Activated gamma-delta T cell treated with anti-CD3 and anti-CD28 coated beads, Interleukin-2, amount 50 U/mL, for 16 hours (primary cell): ENCODE measurements at places on chromosomes 11 and 22.

DNA sequence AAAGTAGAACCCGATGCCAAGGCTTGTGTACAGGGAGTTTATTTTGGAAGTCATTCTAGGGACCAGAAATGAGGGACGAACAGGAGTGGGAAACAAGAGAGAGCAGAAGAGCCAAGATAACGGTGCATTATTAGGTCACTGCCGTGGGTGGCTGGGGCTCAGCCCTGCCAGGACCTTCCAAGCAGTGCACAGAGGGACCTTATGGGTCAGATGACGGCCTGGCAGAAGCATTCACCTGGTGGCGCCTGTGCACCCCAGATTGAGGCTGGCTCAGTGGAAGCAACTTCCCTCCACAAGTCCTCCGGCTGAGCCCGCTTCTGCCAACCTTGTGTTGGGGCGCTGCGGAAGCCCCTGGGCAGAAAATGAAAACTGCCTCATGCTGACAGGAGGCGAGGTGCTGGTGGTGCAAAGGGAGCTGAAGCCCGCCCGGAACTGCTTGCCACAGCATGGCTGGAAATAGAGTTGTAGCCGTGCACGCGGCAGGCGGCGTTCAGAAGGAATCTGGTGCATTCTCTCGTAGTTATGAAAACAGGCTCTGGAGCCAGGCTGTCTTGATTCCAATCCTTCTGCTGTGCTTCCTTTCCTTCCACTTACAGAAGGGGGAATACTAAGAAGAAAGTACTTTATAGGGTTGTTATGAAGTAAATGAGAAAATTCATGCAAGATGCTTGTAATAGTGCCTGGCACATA is 22.2 kb upstream of the TP53I11 start:
- DNase-seq = no peak

GRCh38 chr11:86637988-86638387 is 34.4 kb downstream of the ME3 start:
- no peak for DNase-seq

DNA sequence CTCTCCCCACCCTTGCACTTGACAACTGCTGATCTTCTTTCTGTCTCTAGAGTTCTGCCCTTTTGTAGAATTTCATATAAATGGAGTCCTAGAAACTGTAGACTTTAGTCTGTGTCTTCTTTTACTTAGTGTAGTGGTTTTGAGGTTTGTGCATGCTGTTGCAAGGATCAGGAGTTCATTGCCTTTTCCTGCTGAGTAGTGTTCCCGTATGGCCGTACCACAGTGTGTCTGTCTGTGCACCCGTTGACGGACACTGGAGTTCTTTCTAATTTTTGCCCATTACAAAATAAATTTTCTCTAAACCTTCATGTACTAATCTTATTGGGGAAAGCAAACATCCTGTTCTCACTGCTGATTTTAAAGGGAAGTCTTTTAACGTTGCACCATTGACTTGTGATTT is 138.1 kb downstream of the TBC1D22A start:
- no peak for DNase-seq

GRCh38 chr11:69825941-69826340 is 6.7 kb upstream of the FGF3 start:
- DNase-seq = no peak

DNA sequence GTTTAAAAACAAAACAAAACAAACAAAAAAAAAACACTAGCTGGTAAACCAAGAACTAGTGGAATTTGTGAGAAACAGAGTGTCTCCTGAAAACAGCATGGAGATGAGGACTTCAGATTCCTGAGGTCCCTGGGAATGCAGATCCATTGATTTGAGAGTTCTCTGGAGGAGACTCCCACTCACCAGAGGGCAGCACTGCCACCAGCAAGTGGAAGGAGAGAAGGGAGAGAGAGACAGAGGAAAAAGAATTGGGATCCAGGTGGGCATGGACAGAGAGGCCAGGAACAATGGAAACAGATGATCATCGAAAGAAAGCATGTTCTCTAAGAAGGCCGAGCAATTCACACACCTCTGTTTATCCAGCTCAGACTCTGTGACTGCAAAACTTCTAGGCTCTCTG is 31.8 kb downstream of the ETS1 start:
- no peak for DNase-seq

DNA sequence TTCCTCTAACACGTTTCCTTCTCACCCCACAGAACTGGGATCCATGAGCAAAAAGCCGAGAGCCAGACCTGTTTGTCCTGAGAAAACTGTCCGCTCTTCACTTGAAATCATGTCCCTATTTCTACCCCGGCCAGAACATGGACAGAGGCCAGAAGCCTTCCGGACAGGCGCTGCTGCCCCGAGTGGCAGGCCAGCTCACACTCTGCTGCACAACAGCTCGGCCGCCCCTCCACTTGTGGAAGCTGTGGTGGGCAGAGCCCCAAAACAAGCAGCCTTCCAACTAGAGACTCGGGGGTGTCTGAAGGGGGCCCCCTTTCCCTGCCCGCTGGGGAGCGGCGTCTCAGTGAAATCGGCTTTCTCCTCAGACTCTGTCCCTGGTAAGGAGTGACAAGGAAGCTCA is 24.0 kb downstream of the CD5 start:
- no peak for DNase-seq

- DNase-seq = no peak
Measured at GRCh38 chr11:119974051-119974450, 163.9 kb downstream of the TRIM29 start.

DNA sequence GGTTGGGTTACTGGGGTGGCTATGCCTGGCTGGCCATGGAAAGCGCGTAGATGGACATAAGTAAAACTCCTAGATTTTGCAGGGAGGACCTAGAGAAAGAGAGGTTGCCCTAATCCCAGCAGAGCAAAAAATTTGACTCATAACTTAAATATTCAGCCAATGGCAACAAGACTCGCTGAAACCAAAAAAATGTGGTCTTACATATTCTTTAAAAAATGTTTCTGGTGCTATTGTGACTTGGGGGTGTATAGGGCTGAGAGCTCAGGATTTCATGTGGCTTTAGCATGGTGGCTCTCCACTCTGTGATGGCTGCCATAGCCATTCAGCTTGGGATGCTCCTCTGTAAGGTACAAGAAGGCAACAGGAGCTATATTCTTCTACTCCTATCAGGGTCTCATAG is 27.2 kb upstream of the PDGFD start:
- no peak for DNase-seq

DNA sequence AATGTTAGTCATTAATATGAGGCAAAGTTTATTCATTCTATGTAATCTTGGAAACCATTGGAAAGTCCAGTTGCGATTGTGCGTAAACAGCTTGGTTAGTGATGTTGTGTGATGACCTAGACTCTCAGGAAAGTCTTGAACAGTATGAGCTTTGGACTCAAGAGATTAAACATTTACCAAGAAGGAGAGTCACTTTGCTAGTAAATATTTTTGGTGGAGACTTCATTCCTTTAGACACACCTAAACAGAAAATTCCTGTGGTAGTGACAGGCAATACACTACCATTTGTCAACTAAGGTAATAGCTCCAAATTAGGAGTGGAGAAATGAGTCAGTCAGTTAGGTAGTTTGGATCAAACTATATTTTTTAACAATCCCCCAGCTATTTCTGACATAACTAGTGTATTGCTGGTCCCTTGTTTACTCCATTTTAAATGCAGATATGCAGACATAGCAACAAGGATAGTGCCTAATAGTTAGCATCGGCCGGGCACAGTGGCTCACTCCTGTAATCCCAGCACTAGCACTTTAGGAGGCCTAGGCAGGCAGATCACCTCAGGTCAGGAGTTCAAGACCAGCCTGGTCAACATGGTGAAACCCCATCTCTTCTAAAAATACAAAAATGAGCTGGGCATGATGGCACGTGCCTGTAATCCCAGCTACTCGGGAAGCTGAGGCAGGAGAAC is 89.3 kb downstream of the ARHGAP42 start:
- DNase-seq = no peak

DNA sequence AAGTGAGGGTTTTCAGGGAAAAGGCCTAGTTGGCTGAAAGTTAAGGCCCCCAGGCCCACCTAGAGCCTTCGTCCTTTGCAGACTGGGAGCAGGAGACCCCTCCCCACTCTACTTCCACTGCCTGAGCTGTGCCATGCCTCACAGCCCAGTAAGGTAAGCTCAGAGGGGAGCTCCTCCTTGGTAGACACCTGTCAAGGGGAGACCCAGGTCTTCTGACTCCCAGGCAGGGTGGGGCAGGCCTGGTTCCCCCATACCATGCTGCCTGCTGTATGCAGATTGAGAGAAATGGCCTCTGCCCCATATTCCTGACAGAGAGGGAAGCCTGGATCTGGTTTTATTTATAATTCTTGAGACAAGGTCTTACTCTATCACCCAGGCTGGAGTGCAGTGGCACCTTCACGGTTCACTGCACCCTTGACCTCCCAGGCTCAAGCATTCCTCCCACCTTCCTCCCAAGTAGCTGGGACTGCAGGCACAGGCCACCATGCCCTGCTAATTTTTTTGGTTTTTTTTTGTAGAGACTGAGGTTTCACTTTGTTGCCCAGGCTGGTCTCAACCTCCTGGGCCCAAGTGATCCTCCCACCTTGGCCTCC is 697 bp downstream of the RAB36 start:
- DNase-seq = no peak

DNA sequence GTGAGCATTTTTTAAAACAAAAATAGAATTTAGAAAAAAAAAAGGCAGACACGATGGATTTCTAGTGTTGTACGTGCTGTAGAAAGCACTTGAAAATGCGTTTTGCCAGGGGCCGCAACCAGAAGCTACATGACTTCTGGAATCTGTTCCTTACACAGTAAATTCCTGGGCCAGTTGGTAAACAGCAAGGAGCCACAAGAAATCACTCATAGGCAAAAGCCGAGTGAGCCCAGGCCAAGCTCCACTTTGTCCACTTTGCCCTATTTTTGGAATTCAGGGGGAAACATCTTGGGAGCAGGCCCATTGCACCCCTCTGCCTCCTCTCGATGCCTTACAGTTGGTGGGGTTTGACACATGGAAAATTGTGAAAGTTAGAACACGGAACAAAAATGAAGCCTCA is 4.1 kb upstream of the CELSR1 start:
- no peak for DNase-seq

- no peak for DNase-seq
Measured at GRCh38 chr11:119571311-119571710, 148.3 kb upstream of the THY1 start.

- no peak for DNase-seq
Measured at GRCh38 chr22:19816372-19817119, 38.1 kb downstream of the GNB1L start.

GRCh38 chr11:128207861-128208321 is 379.5 kb downstream of the ETS1 start:
- no peak for DNase-seq

- DNase-seq = no peak
Measured at GRCh38 chr11:62472063-62472884, 53.4 kb downstream of the SCGB1A1 start.

DNA sequence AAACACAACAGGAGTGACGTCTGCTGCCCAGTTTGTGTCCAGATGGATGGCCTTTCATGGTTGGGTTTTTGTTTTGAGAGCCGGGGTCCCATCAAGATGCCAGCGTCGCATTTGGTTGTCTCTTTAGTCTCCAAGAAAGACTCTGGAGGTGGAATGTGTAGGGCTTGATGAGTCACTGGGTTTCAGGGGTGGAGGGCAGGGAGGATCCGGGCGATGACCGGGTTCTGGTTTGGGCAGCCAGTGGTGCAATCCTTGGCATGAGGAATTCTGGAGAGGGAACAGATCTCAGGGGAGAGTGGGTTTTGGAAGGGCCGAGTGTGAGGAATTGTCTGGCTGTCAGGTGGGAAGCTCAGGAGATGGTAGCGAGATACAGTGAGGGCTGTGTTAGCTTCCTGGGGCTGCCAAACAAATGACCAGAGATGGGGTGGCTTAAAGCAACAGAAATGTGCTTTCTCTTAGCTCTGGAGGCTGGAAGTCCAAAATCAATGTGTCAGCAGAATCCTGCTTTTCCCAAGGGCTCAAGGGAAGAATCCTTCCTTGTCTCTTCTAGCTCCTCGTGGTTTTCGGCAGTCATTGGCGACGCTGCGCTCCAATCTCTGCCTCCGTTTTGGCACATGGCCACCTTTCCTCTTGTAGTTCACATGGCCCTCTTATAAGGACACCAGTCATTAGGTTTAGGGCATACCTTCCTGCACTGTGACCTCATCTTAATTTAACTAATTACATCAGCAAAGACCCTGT is 26.4 kb upstream of the PPFIA1 start:
- no peak for DNase-seq

GRCh38 chr22:35315141-35315854 is 15.6 kb downstream of the TOM1 start:
- DNase-seq = no peak

GRCh38 chr11:75040167-75040770 is 51.5 kb downstream of the NEU3 start:
- no peak for DNase-seq

- no peak for DNase-seq
Measured at GRCh38 chr11:67285541-67286498, 3.3 kb upstream of the ANKRD13D start.

GRCh38 chr11:15641271-15642045 is 526.7 kb downstream of the INSC start:
- no peak for DNase-seq

DNA sequence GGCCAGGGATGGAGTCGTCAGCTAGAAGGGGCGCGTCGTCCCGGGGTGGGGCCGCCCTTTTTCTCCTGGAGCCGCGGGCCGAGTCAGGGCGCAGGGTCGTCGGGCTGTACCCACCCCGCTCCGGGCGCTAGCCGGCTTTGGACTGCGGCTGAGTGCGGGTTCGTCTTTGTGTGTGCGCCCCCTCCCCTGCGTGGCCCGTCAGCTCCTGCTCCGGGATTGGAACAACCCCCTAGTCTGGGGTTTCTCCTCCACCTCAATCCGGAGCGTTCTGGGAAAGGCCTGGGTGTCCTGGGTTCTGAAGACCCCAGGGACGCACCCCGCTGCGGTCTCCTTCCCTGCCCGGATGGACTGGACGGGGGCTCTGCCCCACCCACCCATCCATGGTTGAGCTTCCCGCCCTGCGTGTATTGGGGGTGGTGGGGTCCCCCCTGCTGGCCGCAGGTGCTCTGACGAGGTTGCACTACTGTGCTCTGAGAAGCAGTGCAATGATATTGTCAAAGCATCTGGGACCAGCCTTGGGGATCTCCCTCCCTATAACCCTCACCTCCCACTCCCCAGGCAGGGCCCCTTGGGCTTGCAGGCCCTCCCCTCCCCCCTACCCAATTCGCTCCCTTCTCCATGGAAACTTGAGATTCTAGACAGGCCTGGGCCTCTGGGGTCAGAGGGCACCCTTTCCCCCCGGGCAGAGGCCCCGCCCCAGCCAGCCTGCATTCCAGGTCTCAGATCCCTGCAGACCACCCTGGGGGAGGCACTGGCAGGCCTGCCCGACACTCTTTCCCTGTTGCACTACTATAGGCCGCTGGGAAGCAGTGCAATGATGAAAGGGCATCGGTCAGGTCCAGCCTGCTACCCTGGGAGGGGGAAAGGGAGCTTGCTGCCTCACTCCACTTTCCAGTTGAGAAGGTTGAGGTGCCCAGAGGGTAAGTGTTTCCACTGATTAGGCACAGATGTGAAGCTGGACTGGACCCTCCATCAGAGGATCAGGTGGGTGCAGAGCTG is 10.7 kb downstream of the SDF2L1 start:
- DNase-seq = no peak

- DNase-seq = no peak
Measured at GRCh38 chr11:118929501-118930093, 3.9 kb upstream of the BCL9L start.

- DNase-seq = no peak
Measured at GRCh38 chr22:50532824-50533796, 3.3 kb upstream of the TYMP start.
